Stimulated activated CD4-positive, alpha-beta T cell treated with anti-CD3 and anti-CD28 coated beads, Interleukin-1b, Interleukin-23, amount 100 ng/mL, for 1 hour (primary cell): ENCODE measurements at places on chromosomes 11 and 22.

DNA sequence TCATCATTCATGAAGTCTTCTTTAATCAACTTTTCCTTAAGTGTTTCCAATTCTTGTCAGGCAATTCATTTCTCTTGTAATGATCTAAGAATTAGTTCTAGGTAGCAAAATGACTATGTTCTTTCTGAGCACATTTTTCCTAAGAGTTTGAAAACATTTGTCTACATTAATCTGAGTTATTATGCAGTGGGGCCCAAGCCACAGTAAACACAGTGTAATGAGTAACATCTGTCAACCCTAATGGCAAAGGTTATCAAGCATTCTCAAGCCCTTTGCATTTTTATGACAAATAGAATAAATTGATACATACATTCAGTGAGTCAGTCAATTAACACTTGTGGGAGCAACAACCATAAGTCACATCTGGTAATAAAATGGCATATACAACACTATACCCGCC lies 106.7 kb upstream of the ZC3H12C start:
- no peak for DNase-seq

GRCh38 chr11:77205467-77206263 lies 77.6 kb downstream of the MYO7A start:
- DNase-seq, result no peak

GRCh38 chr11:69310934-69311766 lies 17.2 kb downstream of the MYEOV start:
- DNase-seq, result no peak

GRCh38 chr22:46079861-46080821 lies 70.2 kb upstream of the PPARA start:
- no peak for DNase-seq

DNA sequence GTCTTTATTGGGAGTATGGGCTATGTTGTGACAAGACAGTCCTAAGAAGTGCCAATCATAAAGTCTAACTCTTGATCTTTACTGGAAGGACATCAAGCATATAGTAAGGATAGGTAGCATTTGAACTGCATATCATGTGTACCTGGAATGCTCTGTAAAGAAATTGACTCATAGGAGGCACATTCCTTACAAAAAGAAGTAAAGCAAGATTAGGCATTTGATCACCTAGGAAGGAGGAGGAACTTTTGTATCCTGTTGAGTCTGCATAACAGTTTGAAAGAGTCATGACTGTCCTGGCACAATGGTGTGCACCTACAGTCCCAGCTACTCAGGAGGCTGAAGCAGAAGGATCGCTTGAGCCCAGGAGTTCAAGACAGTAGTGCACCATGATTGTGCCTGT lies 42.2 kb upstream of the DNAJB7 start:
- no peak for DNase-seq

GRCh38 chr11:126857860-126858808 lies 142.4 kb downstream of the KIRREL3 start:
- DNase-seq, result no peak

GRCh38 chr22:30885001-30885366 lies 83.6 kb downstream of the MORC2 start:
- no peak for DNase-seq

GRCh38 chr22:17130199-17130598 lies 9.0 kb upstream of the TMEM121B start:
- DNase-seq, result no peak

- no peak for DNase-seq
These were observed 48.6 kb downstream of the MRGPRX1 start for GRCh38 chr11:18890615-18891014.

GRCh38 chr22:44369293-44369661 lies 56.5 kb upstream of the SHISAL1 start:
- no peak for DNase-seq

GRCh38 chr11:62553839-62554361 lies 7.3 kb upstream of the AHNAK start:
- no peak for DNase-seq

- no peak for DNase-seq
These were observed 683 bp downstream of the PLA2G6 start for GRCh38 chr22:38180841-38181452.

DNA sequence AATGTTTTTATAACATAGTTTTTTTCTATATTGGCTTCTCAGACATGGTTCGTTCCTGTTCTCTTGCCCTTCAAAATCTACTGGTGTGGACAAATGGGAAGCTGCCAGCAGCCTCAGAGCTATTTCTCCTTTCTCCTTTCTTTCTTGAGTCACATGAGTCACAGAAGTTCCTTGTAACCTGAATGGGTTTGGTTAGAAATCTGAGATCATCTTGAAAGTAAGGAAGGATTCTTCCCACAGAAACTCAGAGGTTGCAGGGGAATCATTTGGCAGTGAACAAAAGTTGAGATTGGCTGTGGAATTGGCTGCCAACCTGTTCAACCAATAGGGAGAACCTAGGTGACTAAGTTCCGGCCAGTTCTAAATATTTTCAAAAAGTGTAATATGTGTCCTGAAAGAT lies 12.5 kb downstream of the PLET1 start:
- no peak for DNase-seq

GRCh38 chr11:77821349-77821851 lies 456 bp downstream of the AAMDC start:
- no peak for DNase-seq

- DNase-seq, result no peak
These were observed 5.8 kb downstream of the PITPNB start for GRCh38 chr22:27913162-27913741.

DNA sequence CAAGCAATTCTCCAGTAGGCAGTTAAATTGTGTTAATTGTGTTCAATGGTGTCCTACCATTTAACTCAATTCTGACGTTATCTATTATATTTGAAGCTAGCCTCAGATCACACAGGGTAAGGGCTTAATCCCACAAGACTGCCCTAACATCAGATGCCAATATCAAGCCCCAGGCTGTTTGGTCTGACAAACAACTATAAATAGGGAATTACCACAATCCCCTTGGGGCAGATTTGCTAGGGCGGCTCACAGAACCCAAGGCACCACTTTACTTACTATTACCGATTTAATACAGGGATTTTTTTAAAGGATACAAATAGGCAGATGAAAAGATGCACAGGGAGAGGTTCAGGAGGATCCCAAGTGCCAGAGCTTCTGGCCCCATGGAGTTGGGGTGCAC lies 678.4 kb downstream of the OPCML start:
- no peak for DNase-seq

- DNase-seq, result no peak
These were observed 66.3 kb upstream of the CHRM4 start for GRCh38 chr11:46457659-46458424.

DNA sequence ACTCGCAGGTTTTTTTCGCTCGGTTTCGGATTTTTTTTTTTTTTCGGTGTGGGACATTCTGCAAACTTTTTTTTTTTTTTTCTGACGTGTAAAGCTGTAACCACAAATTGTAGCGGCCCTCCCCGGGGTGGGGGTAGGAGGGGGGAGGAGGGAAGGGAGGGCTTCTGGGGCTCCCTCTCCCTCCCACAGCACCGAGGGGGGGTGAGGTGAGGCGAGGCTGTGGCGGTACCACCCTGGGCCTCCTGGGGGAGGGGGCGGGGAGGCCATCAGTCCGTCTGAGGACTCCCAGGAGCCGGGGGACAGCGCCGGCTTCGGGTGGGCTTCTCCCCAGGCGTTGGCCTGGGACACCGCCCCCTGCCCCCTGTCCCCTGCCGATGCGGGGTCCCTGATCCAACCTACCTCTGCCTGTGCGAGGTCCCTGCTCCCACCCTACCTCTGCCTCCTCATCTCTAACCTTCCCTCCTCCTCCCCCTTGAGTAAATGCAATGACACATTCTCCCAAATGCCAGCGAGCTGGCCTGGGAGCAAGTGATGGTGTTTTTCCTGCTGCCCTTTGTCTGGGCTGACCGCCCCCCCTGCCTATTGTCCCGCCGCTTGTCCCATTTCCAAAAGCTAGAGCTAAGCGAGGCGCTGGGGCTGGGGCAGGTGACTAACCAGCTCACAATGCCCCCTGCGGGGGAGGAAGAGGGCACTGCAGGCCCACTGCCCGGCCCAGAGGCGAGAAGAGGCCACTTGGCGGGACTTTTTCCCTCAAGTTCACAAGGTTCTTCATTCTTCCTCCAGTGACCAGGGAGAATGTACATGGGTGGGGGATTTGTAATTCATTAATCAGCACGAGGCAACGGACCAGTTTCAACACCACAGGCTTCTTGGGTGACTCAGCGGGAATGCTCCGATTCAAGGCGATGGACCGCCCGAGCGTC lies 511 bp upstream of the CLCF1 start:
- no peak for DNase-seq

GRCh38 chr11:71525938-71526495 lies 1.1 kb upstream of the KRTAP5-7 start:
- DNase-seq, result no peak

GRCh38 chr22:41845380-41846267 lies 12.7 kb downstream of the SREBF2 start:
- DNase-seq, result no peak

DNA sequence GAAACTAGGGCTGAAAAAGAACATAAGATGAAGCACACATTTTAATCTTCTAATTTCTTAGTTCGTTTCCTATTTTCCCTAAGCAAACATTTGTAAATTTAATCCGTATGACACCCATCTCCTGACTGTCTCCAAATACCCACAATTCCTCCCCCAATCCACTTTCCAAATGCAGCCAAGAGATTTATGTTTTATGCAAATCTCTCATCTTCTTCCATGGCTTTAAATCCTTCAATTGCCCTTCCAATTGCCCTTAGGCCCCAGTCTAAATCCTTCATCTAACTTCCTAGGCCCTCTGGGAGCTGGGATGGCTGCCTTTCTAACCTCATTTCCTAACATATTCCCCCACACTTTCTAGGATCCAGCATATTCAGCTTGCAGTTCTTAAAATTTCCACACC lies 18.0 kb upstream of the POU2AF1 start:
- no peak for DNase-seq

- no peak for DNase-seq
These were observed 31.7 kb downstream of the TEAD1 start for GRCh38 chr11:12705874-12706273.

DNA sequence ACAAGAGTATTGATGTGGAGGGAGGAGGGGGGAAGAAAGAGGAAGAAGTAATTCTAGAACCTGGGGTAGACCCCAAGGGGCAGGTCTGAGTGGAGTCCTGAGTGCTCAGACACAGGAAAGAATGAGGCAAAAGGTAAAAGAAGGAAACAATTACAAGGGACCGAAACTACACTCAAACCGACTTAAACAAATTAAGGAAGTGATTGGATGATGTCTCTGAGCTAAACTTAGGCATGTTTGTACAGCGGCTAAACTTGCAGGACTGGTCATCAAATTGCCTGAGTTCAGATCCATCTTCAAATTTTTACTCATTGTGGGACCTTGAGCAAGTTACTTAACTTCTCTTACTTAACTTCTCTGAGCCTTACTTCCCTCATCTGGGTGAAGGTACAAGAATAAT lies 86.3 kb upstream of the LRRC55 start:
- DNase-seq, result no peak

GRCh38 chr11:57500926-57501325 lies 14.6 kb downstream of the SLC43A1 start:
- no peak for DNase-seq
